NCI-H524 (cell line): ENCODE measurements at places on chromosomes 5 and 9.

GRCh38 chr5:43000111-43000840 is 39.8 kb downstream of the ANXA2R start:
- DNase-seq, result no peak

GRCh38 chr9:124359426-124359825 is 55.8 kb downstream of the PSMB7 start:
- no peak for DNase-seq

DNA sequence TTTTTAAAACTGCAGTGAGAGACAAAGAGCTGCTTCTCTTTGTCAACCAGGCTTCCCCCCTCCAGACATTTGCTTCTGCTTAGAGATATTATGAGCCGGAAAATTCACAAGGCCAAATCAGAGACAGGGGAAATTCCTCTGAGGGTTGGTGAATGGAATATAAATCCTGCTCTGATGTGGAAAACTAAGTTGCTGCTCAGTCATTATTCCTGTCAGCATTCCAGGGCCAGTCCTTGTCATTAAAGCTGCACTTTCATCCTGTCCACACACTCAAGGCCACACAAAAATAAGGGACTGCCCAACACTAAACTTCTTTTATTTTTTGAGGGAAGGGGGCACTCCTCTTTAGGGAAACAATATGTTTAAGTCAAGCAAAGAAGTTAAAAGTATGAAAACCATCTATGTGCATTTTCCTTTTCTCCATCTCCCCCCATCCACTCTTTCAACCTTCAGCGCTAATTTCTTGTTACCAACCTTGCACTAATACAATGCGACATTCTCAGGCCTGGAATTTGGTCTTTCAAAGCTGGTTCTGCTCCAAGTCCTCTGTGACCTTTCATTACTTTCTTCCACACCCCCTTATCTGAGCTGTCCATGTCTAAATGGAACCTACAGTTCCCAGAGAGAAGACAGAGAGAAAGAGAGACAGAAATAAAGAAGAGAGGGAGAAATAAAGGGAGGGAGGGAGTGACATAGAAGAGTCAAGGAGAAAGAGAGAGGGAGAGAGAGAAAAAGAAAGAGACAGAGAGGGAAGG is 118.9 kb upstream of the S1PR3 start:
- DNase-seq, result no peak

- no peak for DNase-seq
Observed at GRCh38 chr5:170235876-170236864, 3.4 kb downstream of the C5orf58 start.

- DNase-seq, result no peak
Observed at GRCh38 chr9:110590816-110591215, 11.3 kb upstream of the SVEP1 start.

DNA sequence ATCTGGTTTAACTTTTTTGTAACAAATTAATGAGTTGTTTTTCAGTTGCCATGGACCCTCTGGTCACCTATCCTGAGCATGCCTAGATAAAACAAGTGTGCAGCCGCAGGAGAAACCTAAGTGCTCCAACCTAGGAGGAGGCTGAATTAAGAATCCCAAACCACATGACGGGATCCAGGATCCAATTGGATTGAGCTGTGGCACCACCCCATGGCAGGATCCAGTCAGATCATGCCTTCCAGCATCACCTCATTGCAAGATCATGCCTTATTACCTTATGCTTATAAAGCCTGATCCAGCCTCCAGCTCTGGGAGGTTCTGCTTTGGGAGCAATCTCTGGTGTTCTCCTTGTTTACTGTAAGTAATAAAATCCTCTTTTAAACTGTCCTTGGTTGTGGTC is 662.0 kb downstream of the TLR4 start:
- DNase-seq, result no peak

- DNase-seq, result no peak
Observed at GRCh38 chr9:15735083-15735857, 182.4 kb downstream of the CCDC171 start.

DNA sequence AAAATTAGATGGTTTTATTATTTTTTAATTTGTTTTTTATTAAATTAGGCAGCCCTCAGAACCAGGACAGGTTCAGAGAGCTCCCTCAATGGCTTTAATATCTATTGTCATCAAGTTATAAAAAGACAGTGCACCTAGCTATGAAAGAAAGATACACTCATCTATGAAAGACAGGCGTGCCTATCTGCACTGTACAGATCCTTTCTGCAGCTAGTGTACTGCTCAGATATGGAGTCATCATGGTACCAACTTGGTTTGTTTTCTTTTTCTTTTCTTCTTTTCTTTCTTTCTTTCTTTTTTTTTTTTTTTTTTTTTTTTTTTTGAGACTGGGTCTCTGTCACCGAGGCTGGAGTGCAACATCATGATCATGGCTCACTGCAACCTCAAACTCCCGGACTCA is 54.8 kb upstream of the GPBP1 start:
- no peak for DNase-seq

- no peak for DNase-seq
Observed at GRCh38 chr9:71819115-71819739, 50.9 kb upstream of the CEMIP2 start.

- DNase-seq, result no peak
Observed at GRCh38 chr5:175715627-175716522, 58.0 kb downstream of the HRH2 start.

- no peak for DNase-seq
Observed at GRCh38 chr9:133669182-133669801, 33.1 kb downstream of the DBH start.

GRCh38 chr9:114668146-114668545 is 10.5 kb upstream of the TEX53 start:
- no peak for DNase-seq

DNA sequence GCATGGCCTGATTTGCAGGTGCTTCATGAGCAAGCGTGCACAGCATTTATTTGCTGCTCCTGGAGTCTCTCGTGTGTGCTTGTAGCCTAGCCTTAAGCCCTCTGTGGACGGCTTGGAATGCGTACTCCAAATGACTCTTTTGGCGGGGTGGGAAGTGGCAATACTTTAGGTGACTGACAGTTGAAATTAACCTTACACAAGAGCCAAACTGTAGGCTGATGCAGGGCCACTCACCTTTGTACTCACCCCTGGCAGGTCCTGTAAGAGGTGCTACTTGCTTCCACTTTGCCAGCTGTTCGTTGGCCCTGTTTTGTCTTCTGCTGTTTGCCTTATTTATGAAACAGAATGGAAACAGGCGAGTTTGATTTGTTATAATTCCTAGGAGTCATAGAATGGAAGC is 22.9 kb downstream of the TENT4A start:
- DNase-seq, result no peak
